NCI-H1092 (cell line): ENCODE measurements at places on chromosomes 7 and 10.
A peak's percentile ranks its signal among the peaks of the same experiment; 100 is the strongest.

DNA sequence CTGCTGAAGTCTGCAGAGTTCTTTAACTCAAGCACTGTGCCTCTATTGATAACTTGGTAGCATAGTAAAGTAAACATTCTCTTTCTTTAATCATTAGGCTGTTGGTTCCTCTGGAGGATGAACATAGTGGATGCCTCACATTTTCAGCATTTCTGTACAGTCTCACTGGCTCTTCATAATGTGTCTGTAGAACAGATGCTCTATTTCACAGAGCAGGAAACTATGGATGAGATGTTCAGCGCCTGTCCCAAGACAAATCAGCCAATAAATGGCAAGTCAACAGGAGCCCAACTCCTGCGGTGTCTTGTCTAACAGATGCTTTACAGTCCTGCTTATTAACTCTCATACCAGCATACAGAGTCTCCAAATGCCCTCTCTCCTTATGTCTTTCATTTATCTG, 36.5 kb downstream of the NRBF2 start:
- DNase-seq, result no peak

DNA sequence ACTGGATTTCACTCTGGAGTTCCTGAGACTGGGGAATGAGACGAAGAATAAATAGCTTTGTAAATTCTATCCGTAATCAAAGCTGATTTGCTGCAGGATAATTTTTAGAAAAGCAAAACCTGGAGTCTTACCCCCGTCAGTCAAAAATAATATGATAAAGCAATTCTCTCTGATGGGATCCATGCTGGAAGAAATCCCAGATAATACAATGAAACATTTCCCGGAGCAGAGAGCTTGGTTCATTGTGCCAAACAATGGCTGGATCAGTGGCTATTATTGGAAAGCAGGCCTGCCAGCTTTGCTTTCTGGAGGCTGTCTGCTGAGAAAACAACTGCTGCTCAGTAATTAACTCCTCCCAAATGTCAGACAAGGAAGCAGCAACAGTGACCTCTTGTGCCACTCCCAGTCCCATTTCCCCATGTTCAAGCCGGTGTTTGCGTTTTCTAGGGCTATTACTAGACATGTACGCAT, 609.4 kb upstream of the PCDH15 start:
- peak; percentile 72 for DNase-seq

DNA sequence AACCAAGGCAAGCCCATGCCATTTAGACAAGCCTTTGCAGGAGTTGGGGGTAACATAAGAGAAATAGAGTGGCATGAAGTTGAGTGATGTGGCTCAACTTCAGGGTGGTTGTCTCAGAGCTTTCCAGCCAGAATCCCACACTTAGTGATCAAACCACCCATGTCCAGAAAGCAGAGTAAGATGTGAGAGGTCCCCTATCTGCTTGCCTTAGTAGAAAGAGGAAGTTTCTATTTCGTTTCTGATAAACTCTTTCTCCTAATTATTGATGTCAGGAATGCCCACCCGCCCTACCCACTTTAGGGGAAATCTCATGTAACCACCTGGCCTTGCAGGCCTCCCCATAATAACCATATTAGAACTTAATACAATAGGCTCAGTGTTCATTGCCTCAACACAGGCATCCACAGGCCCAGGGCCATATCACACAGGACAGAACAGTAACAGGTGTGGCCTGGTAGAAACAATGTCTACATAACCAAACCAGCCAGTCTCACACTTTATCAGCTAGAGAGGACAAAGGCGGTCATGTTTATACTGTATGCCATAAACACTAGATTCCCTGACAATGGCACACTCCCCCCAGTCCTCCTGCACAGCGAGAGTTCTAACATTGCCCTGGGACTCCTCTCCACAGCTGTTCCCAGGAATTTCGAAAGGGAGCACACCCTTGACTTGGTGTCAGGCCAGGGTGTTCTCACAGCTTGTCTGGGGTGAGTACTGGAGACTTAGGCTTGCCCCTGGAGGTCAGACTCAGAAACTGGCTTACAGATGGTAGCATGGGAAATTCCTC, 364.4 kb downstream of the CXCL12 start:
- no peak for DNase-seq

DNA sequence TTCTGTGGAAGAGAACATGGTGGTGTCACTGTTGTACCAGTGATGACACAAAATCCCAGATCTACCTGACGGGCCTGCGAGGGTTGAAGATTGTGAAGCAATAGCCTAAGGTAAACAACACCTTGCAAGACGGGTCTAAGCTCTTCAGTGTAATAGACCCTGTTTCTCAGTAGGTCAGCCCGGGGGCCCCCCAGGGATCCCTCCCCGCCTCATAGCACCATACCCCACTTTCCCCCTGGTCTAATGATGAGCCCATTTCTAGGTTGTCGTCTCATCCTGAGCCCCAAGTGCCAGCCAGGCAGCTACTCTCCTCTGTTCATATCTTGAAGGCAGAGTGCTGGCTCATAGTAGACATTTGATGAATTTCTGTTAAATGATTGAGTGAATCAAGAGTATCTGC, 2.6 kb upstream of the ACTR3C start:
- no peak for DNase-seq

GRCh38 chr7:149205690-149206381, 10.5 kb downstream of the ZNF282 start:
- DNase-seq, result no peak

- DNase-seq, result no peak
Observed at GRCh38 chr10:3887404-3887803, 102.4 kb upstream of the KLF6 start.

- no peak for DNase-seq
Observed at GRCh38 chr7:111864291-111864976, 302.1 kb upstream of the IMMP2L start.

GRCh38 chr10:102935505-102935904, 17.4 kb downstream of the CNNM2 start:
- no peak for DNase-seq
